ENCODE measurements at places on chromosomes 2 and 18. TPM values are rescaled to one million over a fixed set of nuclear protein-coding genes. Genes with fewer than 3 reads are reported as not detected.

CYTIP gene
- 293 TPM for total RNA-seq

REG1B gene
- 5.4 TPM for total RNA-seq

SERPINB5 gene
- not detected for total RNA-seq

INHA gene
- 0.16 TPM for total RNA-seq

DNAH7 gene
- total RNA-seq = not detected

PID1 gene
- total RNA-seq = 0.20 TPM

FAHD2B gene
- 23.8 TPM for total RNA-seq

C1D gene
- total RNA-seq = 11.0 TPM

EGR4 gene
- total RNA-seq = 0.10 TPM

M1AP gene
- total RNA-seq = not detected

ITPRIPL1 gene
- total RNA-seq = 13.1 TPM

VSNL1 gene
- 0.22 TPM for total RNA-seq

ZNF892 gene
- total RNA-seq = 2.9 TPM

SP140 gene
- 49.3 TPM for total RNA-seq
